Vagina (tissue), 2 donors: ENCODE measurements at places on chromosomes 5 and 9.
A peak's percentile ranks its signal among the peaks of the same experiment; 100 is the strongest.

DNA sequence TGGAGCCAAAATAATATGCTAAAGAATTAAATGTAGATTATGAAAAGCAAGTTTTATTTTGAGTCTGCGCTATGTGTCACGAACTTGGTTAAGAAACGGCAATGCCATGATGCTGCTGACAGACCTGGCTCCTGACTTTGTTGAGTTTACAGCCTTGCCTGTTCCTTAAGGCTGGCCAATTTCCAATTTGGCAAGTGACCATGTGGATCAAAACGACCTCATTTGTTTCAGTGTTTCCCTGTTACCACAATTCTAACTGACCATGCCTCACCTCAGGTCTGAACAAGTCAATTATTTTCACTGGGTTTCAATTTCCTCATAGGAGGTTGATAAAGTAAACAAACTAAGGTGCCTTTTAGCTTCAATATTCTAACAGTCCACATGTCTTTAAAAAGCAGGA, 461.4 kb downstream of the ZNF608 start:
- no peaks in the 10 kb centered on the region for H3K36me3 ChIP-seq
- no peak for DNase-seq
- no peaks in the 10 kb centered on the region for H3K27me3 ChIP-seq
- H3K27ac ChIP-seq = no peak overlapping the region
- H3K4me3 ChIP-seq = no peak overlapping the region

DNA sequence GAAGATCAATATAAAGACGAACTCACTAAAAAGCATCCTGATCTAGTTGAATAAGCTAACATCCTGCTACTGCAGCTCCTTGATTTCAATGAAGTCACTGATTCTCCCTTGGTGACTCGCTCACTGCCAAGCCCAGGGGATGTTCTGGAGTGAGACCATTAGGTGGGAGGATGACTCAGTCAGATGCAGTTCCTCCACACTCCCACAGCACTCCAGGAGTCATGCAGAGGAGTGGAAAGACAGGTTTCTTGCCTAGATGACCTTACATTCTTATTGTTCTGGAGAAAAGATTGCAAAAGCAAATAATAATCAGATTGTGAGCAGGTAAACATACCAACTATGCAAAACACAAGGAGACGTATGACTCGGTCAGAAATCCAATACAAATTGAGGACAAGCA, 15.3 kb downstream of the GCNT4 start:
- H3K27me3 ChIP-seq = no peaks in the 10 kb centered on the region
- H3K4me3 ChIP-seq = no peak overlapping the region
- no peak for DNase-seq
- H3K36me3 ChIP-seq = no peaks in the 10 kb centered on the region
- peaks cover 6% of the 10 kb centered on the region for H3K4me1 ChIP-seq

DNA sequence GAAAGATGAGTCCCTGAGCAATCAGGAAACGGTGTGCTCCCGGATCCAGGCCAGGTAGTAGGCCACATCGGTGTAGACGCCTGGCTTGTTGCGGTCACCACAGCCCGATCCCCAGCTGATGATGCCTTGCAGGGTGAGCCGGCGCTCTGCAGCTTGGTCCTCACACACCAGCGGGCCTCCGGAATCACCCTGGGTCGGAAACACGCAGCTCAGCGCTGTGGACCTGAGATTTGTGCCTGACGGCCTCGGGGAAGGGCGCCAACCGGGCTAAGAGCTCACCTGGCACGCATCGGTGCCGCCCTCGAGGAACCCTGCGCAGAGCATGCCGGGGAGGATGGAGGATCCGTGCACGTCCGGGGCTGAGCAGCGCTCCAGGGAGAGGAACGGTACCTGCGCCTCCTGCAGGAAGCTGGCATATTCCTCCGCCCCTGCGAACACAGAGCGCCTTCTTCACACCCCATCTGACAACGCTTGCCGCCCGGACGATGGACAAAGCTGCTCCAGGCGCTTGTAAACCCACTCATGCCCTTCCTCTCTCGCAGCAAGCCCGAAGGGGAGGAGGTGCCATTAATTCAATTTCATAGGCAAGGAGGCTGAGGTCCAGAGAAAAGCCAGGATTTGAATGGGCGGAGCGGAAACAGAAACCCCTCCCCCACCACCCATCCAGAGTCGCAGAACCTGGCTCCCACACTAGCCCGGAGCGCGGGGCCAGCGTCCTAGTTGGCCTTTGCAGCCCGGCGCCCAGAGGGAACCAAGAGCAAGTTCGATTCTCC, 2.0 kb upstream of the PFN3 start:
- no peaks in the 10 kb centered on the region for H3K36me3 ChIP-seq
- peak overlapping the region; percentile 60 for H3K27ac ChIP-seq
- peaks cover 43% of the 10 kb centered on the region for H3K4me1 ChIP-seq

DNA sequence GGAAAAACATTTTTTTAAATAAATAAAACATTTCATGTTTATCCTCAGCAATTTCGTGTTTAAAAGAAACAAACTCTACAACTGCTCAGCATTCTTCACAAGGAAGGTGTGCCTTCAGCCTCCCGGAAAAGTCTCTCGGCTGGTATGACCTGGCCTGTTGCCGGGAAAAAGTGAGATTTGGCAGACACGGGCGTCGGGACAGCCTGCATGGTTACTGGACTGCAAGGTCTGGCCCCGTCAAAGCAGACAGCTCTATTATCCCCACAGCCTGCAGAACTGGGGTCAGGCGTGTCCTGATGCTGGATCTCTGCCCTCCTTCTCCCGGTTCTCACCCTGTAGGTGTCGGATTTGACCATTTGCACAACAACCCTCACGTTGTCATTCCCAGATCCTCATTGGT, 120.3 kb upstream of the SPATA31C2 start:
- DNase-seq = no peak
- H3K27ac ChIP-seq = peak overlapping the region; percentile 18
- H3K4me3 ChIP-seq = no peak overlapping the region
- no peaks in the 10 kb centered on the region for H3K36me3 ChIP-seq

DNA sequence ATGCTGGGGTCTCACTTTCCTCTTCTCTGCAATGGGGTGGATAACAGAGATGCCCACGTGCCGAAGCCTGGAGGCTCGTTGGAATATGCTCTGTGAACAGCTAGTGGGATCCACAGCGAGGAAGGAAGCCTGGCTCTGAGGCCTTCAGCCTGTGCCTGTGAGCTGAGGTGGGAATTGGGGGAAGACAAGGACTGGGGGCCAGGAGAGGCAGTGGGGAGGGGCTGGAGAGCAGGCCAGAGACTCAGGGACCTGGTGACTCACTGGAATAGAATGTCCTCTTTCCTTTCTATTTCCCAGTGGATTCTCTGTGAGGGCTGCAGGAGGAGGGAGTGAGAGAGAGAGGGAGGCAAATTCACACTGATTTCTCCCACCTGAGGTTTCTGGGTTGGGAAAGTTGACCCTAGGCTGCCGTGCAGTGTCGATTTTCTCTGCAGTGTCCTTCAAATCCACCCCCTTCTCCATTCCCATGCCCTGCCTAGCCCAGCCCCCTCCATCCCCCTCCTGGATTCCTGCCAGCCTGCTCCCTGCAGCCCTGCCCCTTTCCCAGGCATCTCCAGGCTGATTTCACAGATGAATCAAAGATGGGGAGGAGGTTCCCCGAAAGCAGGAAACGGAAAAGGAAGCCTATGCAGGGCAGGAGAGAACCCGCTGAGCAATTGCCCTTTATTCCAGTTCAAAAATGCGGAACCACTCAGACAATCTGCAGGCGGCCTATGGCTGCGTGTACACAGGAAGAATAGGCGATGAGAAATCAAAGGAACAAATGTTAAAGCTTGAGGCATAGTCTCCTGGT, 1.4 kb upstream of the SPAAR start:
- H3K27ac ChIP-seq = peak overlapping the region; percentile 97
- no peaks in the 10 kb centered on the region for H3K27me3 ChIP-seq
- no peaks in the 10 kb centered on the region for H3K36me3 ChIP-seq
- no peak for DNase-seq

- no peaks in the 10 kb centered on the region for H3K36me3 ChIP-seq
- H3K27ac ChIP-seq = no peak overlapping the region
- no peaks in the 10 kb centered on the region for H3K4me1 ChIP-seq
- no peak overlapping the region for H3K4me3 ChIP-seq
- no peaks in the 10 kb centered on the region for H3K27me3 ChIP-seq
These were observed 383.9 kb downstream of the SH3GL2 start for GRCh38 chr9:17962747-17963146.
